T-helper 17 cell (primary cell): ENCODE measurements at places on chromosomes 7 and 10.

DNA sequence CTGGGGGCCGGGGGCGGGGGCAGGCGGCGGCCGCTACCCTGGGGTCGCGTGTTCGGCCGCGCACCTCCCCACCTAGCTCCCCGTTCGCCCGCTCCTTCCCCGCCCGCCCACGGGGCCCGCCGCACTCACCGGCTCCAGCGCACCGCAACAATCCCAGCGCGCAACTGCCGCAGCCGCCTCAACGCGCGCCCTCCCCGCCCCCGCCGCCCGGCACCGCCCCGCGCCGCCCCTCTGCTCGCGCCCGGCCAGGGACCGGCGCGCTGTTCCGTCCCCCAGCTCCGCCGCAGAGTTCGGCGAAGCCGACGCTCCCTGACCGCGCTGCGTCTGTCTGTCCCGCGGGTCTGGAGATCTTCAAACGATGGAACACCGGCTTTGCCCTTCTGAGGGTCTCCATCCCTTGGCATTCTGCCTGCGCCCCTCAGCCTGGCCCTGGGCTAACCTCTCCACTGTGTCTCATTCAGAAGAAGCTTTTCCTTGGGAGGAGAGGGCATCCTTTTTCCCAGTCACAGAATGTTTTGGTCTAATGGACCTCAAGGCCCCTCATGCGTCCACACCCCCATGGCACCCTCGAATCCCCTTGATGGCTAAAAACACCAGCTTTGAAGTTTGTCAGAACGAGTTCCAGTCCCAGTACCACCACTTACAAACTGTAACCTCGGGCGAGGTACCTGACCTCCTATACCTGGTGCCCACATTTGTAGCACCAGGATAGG is at the start of gene NT5C2:
TSS of gene NT5C2 (minus strand) at position 166 of the 713 bp plus-strand sequence. CDS start 18,314 bp downstream, outside the sequence.
- DNase-seq: peak; percentile 66

GRCh38 chr7:22318376-22318775 is 38.6 kb downstream of the RAPGEF5 start:
- DNase-seq: no peak

DNA sequence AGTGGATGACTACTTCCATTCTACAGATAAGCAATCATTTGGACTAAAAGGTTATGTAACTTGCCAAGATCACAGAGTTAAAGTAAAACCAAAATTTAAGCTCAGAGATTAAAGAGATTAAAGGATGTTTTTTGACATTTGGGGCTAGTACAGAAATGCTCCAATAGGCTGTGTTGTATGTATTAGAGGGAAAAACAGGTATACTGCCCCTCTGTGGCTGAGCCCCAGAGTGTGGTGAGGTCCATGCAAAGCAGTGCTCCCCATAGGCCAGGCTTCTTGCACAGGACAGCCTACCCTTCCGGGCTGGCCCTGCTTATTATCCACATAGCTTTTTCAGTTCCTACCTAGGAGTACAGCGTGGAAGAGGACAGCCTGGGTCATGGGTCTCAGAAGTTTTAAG is 322.8 kb downstream of the POM121L12 start:
- no peak for DNase-seq

GRCh38 chr10:6926971-6927370 is 346.9 kb upstream of the PRKCQ start:
- DNase-seq: no peak

DNA sequence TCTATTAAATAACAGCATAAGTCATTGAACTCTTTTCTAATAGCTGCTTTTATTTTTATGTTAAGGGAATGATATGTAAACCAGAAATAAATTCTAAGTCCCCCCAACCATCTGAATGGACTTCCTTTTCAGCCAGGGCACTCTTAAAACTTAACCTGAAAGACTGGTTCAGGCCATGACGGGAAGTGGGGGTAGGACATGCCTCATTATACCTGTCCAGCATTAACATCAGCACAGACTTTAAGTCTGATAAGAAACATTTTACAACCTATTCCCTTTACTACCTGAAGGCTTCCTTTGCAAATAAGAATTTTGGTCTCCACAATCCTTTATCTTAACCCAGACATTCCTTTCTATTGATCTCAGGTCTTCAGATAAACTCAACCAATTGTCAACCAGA is 56.0 kb upstream of the CYP2C18 start:
- no peak for DNase-seq

DNA sequence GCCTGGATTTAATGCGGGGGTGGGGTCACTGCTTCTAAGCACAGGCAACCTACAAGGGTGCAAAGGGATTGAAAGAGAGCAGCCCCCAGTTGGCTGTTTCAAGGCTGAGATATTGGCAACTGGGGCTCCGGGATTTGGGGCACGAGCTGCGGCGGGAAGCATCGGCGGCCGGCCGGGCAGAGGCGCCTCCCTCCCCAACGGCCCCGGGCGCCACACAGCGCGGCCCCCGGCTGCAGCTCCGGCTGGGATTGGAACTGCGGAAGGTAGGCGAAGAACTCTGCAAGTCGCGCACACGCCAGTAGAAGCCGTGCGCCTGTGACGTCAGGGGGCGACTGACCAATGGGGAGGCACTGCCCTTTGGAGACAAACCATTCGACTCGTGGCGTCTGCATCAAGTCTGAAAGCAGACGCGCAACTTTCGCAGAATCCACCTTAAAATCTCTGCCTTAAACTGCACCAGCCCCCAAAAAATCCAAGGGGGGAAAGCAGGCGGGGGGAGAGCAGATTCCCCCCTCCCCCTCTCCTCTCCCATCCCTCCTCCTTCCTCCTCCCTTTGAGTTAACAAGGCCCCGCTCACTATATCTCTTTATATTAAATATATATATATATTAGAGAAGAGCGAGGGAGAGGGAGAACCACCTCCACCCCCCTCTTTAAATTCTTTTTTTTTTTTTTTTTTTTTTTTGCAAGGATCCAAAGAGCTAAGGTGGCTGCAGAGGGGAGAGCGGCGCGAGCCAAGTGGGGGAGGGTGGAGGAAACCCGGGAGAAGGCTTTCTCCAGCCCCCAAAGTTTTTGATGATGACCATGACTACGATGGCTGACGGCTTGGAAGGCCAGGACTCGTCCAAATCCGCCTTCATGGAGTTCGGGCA is at the start of gene DLX6:
TSS of gene DLX6 (plus strand) at position 371 of the 872 bp plus-strand sequence. CDS start at position 796, 425 bp downstream.
- no peak for DNase-seq

DNA sequence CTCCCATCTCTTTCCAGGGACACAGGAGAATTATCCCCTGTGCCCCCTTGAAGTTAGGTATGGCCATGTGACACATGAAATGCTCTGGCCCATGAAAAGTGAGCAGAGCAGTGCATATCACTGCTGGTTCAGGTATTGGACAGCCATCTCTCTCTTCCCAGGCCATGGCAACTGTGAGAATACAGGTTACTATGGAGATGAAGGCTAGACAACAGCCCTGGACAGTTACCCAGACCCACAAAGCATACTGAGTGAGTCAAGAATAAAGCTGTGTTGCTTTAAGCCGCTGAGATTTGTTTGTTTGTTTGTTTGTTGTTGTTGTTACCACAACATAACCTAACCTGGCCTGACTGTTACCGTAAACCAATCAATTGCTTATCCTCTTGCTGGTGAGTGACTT is 722.3 kb downstream of the KCNMA1 start:
- DNase-seq: no peak

- DNase-seq: no peak
Measured at GRCh38 chr10:34528320-34528719, 286.8 kb downstream of the PARD3 start.

DNA sequence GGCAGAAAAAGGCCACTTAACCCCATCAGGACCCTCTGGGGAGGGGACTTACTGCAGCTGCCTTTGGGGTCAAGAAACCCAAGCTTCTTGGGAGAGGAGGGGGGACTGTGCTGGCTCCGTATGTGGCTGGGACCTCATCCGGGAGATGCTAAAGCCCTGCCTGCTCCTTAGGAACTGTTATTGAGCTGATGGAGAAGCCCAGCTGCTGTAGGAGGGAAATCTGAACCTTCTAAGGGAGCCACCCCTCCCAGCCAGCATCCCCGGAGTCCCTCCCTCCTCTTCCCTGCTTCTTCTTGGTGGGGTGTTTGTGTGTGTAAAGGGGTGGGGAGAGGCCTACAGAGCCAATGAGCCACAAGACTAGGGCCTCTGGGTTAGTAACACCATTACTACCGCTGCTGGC is 8.2 kb downstream of the KCNIP2 start:
- no peak for DNase-seq

DNA sequence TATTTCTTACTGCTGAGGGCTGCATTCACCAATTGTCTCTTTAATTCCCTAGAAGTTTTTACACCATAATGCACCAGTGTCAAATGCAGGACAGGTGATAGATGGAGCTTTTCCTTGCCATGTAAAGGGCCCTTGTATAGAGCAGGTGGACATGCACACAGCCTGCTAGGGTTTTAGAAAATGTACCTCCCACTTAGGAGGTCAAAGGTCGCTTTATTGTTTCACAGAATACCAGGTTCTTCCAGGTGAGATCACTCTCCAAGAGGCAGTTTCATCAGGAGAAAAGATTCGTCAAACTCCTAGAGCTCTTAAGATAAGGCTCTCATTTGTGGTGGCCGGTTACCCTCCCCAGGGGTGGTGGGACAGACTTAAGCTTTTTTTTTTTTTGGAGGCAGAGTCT is 215.8 kb downstream of the PHTF2 start:
- DNase-seq: no peak

DNA sequence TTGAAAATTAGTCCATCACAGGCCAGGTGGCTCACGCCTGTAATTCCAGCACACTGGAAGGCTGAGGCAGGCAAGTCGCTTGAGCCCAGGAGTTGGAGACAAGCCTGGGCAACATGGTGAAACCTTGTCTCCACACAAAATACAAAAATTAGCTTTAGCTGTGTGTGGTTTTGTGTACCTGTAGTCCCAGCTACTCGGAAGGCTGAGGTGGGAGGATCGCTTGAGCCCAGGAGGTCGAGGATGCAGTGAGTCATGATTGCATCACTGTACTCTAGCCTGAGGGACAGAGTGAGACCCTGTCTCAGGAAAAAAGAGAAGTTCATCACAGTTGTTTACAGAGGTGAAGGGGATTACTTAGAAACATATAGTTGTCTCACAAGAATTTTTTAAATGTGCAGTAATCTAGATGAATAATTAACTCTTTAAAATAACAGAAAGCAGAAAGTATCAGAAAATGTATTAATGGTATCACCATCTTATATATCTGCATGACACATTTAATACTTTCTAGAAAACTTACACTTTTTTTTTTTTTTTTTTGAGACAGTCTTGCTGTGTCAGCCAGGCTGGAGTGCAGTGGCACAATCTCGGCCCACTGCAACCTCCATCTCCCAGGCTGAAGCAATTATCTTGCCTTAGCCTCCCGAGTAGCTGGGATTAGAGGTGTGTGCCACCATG is 8.9 kb downstream of the LCOR start:
- no peak for DNase-seq

DNA sequence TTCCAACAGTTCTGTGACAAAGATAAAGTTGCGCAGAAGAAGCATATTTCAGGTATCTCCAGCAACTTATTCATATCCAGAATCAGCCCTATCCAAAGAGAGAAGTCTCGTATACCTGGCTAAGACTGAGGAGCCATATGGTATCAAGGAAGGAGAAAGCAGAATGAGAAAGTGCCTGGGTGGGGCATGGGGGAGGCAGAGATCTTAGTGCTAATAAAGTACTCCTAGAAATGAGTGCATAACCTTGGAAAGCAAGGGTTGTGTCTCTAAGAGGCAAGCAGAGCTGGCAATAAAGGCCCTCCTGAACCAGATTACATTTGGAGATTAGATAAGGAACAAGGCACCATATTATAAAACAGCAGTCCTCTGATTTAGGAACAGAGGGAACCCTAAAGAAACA is 12.7 kb downstream of the TASOR2 start:
- DNase-seq: no peak

- DNase-seq: no peak
Measured at GRCh38 chr7:53744403-53744760, 708.9 kb downstream of the POM121L12 start.

DNA sequence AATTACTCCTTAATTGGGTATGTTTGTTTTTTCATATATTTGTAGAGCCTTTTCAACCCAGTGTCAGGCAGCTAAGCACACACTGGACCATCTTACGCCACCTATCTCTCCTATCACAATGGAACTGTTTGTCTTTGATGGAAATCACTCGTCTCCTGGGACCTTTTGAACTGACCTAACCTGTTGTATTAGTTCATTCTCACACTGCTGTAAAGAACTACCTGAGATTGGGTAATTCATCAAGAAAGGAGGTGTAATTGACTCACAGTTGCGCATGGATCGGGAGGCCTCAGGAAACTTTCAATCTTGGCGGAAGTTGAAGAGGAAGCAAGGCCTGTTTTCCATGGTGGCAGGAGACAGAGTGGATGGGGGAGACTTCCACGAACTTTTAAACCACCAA is 182.0 kb downstream of the TCERG1L start:
- no peak for DNase-seq

DNA sequence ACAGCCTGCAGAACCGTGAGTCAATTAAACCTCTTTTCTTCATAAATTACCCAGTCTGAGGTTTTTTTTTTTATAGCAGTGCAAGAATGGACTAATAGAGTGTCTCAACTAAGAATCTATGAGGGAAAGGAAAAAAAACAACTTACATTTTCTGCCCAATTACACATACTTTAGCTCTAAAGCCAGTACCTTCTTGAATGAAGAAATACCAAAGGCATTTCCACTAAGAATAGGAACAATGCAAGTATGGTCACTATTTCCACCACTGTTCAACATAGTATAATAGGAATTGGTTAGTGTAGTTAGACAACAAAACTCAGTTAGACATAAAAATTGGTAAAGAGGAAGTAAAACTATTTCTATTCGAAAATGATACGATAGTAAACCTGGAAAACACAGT is 37.6 kb downstream of the MICU1 start:
- no peak for DNase-seq

- no peak for DNase-seq
Measured at GRCh38 chr7:45384499-45384898, 189.7 kb upstream of the ADCY1 start.

DNA sequence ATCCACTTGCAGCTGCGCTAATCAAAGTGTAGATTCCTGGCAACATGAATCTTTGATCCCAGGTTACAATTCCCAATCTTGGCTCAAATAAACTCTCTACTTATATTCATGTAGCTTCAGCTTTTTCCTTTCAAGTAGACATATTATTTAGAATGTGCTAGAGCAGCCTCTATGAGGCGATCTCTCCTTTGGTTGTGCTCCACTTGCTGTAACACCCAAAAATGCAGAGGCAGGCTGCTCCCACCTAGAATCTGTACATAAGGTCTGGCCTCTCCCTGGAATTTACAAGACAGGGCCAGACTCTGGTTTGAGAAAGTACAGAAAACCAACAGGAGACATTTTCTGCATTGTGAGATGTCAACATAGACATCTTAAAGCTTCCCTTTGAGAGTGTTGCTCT is 23.1 kb downstream of the ZNF107 start:
- DNase-seq: no peak
